ENCODE measurements at places on chromosomes 6 and 20.

DNA sequence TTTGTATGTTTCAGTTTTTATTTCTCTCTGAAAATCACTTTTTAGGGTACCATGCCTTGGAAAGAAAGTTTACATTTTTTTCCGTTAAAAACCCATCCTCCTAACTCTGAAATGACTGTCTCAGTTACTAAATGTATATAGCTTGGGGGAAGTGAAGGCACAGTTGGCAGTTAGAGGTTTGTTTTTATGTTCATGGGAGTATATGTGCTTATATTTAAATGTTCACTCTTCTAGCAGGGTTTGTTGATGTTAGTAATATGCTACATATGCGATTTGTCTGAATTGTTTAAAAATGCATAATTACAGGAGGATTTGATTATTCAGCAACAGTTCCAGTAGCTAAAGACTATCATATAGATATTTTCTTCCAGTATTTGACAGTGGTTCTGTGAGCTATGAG, 31.1 kb downstream of the CDKAL1 start:
- DNase-seq = no peak

GRCh38 chr20:59598625-59599310, 5.6 kb upstream of the PHACTR3 start:
- no peak for DNase-seq

DNA sequence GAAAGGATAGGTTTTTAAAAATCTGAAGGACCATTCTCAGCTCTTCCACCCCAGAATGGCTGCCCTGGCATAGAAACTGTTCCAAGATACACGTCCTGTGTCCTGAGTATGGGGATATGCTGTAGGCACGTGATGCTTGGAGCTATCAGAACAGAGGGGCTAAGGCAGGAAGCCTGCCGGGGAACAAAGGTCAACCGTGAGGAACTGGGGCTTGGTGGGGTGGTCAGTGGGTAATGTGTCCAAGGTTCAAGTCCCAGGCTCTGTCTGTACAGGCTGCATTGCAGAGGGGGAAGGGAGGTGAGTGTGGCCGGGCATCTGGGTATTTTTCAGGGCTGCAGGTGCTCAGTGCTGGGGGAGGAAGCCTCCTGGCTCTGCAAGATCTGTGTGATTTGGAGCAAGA, 479.6 kb upstream of the CHD6 start:
- no peak for DNase-seq

DNA sequence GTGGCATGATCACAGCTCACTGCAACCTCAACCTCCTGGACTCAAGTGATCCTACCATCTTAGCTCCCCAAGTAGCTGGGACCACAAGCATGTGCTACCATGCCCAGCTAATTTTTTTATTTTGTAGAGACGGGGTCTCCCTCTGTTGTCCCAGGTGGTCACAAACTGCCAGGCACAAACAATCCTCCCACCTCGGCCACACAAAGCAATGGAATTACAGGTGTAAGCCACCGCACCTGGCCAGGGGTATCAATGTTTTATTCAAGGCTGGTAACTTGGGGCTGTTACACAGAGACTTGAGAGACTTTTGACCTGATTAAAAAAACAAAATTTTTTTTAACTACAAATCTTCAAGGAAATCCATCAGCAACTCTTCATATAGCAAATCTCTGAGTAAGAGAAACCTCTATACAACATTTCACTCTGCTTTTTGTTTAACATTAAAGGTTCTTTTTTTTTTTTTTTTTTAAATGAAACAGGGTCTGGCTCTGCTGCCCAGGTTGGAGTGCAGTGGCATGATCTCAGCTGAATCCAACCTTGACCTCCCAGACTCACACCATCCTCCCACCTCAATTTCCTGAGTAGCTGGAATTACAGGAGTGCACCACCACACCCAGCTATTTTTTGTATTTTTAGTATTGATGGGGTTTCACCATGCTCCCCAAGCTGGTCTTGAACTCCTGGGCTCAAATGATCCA, 5.9 kb downstream of the EIF2S2 start:
- no peak for DNase-seq

GRCh38 chr20:9916761-9917160, 77.9 kb upstream of the PAK5 start:
- no peak for DNase-seq

DNA sequence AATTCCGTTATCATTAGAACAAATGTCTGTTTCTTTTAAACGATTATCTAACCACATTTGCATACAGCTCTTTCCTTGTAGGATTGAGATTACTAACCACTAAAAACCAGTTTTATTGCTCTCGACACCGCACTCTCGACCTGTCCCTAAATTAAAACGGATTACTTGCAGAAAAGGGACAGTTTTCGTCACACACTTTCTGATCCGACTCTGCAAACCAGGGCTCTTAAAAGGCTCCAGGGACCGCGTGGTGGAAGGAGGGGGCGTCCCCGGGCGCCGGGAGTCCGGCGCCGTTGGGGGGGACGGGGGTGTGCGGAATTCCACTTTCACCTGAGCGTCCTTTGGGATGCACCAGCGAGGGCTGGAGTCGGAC, 731 bp downstream of the MAK start:
- DNase-seq = no peak

- peak; percentile 28 for DNase-seq
Measured at GRCh38 chr20:11852811-11853210, 64.9 kb upstream of the BTBD3 start.

DNA sequence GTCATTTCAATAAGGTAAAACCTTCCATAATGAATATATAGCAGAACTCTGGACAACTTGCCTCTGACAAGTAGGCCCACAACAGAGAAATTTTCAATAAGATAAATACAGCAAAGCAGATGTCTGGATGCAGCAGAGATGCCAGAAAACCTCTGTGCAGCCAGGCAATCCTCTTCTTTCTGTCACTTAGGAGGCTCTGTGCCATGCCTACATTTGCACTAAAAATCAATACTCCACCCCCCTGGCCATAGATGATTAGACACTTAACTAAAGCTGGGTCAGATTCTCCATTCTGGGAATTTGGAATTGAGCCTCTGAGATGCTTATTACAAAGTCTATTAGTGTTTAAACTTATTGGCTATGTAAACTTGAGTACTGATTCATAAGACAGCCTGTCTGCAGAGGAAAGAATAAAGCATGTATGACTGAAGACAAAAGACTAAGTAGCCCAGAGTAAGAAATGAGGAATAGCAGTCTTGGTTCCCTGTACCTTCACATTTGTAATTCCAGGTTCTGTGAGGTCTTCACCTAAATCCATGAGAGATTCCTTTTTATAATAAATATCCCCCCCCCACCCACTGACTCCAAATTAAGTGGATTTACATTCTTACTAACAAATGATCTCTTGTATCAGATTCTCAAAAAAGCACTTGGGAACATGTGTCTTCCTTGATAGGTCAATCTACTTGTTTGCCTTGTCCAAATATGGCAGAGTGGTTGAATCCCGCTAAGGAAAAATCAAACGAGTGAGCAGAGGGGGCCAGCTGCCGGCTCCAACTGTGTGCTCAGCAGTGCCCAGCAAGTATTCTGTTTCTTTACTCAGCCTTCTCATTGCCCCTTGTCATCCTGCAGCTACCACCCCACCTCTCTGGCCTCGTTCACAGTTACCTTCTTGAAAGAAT, 20.4 kb downstream of the MAN1A1 start:
- no peak for DNase-seq

DNA sequence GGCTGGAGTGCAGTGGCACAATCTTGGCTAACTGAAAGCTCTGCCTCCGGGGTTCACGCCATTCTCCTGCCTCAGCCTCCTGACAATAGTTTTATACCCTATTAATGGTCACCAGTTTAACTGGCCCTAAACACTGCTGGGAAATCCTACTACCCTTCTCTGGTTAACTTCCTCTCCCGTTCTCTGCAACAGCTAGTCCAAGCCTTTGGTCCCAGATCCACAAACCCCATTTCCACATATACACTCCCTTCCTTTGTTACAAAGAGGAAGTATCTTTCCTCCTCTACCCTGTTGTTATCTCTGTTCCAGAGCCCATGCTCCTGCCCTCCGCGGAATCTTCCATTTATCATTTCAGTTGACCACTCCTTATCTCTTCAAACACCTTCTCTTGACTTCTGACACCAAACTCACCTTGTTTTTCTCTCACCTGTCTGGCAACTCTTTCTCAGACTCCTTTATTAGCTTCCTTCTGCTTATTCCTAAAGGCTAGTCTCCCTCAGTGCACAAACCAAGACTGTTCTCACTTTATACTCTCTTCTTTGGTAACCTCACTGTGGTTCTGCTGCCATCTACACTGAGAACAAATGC, 25.0 kb upstream of the TBC1D22B start:
- no peak for DNase-seq

- DNase-seq = no peak
Measured at GRCh38 chr20:52864916-52865605, 107.1 kb upstream of the TSHZ2 start.

DNA sequence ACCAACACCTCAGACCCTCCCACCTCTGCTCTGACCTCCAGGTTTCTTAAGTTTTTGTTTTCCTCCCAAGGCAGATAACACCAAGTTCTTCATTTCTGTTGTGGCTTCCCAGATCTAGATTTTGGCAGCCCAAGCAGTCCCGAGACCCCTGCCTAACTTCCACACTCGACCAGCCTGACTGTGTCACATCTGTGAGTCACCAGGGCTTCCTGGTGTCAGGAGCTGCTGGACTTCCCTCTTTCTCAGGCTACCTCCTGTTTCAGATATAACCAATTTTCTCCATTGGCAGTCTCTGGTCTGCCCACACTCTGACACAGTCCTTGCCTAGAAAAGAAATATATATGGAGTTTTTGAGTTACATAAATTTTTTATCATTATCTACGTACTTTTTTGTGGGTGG, 46.1 kb upstream of the CCN6 start:
- DNase-seq = no peak

GRCh38 chr20:1368448-1369199, 24.2 kb downstream of the FKBP1A start:
- DNase-seq = peak; percentile 73

GRCh38 chr20:21956591-21956990, 251.1 kb downstream of the PAX1 start:
- DNase-seq = no peak

DNA sequence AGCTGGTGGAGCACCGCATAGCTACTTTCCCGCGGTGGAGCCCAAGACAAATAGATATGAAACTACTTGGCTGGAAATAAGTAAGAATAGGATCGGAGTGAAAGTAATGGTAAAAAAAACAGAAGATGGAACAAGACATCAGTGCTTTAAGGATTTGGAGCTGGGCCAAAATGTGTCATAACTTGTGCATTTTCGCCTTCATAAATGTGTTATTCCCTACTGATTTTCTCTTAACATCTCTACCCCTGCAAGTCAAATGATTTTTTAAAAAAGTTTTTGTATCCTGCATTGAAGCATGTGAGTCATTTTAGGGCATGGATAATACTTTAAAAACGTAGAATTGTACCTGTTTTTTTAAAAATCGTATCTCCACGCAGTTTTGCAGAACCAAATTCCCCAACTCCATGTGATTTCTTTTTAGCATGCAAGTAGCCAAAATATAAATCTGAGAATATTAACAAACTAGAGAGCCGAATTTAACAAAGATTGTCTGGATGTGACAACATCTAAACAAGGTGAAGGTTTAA, 882 bp upstream of the FAM184A start:
- peak; percentile 44 for DNase-seq

GRCh38 chr6:122363769-122364483, 35.5 kb upstream of the HSF2 start:
- no peak for DNase-seq

DNA sequence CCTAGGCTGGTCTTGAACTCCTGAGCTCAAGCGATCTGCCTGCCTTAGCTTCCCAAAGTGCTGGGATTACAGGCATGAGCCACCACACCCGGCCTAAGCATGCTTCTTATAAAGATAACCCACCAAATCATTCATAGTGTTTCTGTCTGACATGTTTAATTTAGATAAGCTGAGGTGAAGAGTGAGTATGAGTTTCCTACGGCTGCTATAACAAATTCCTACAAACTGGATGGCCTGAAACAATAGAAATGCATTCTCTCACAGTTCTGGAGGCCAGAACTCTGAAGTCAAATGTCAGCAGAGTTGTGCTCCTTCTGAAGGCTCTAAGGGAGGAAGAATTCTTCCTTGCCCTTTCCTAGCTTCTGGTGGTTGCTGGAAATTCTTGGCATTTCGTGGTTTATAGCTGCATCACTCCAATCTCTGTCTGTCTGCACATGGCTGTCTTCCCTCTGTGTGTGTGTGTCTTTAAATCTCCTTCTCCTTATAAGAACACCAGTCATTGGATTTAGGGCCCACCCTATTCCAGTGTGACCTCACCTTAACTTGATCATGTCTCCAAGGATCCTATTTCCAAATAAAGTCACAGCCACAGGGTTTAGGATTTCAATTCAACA, 29.9 kb downstream of the MAPK13 start:
- peak; percentile 77 for DNase-seq

DNA sequence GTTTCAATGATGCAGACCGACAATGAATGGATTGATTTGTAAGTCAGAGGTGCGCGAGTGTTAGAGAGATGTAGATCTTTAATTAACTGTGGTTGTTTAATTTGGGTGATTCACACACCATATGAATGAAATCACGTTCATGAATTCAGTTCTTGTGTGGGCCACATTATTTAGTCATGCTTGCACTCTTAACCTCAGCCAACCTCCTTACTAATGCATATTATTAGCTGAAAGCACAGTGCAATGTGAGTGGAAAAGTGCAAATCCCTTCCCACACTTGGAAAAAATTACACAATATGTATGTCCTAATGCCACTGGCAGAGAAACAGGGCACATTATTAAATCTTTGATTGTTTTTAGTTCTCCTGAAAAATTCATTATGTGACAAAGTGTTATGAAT, 512.5 kb downstream of the BCKDHB start:
- DNase-seq = no peak

DNA sequence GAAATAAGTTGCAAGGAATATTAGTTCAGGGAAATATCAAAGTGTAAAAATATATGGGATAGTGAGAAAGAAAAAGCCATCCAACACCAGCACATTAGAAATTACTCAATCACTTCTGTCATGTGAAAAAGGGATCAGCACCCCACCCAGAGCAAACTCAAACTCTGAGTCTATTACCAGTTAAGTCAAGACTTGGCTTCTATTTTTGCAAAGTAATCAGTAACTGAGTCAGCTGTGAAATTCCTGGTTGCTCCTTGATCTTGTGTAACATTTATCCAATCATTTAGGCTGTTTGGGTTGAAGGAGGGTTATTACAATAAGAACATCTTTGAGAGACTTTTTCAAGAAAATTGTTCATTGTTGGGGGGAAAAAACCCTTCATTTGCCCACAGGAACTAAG, 51.2 kb downstream of the SLC22A23 start:
- DNase-seq = peak; percentile 50

- DNase-seq = no peak
Measured at GRCh38 chr20:3820901-3821727, 767 bp downstream of the AP5S1 start.

- DNase-seq = no peak
Measured at GRCh38 chr6:3402310-3403237, 54.3 kb downstream of the SLC22A23 start.

DNA sequence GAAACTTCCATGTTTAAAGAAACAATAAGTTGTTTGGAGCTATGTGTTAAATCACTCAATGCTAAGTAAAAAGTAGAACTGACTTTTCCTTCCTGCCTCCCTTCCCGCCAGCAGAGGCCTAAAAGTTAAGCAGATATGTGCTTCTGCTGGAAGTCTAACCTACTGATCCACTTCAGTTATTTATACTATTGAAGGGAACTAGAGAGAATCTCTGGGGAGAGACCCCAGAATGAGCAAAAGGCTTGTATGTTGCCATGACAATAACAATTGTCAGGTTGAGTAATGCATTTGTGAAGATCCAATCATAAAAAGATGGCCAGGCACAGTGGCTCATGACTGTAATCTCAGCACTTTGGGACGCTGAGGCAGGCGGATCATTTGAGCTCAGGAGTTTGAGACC, 24.7 kb downstream of the MGME1 start:
- no peak for DNase-seq

- DNase-seq = peak; percentile 78
Measured at GRCh38 chr6:168155193-168155592, 76.2 kb upstream of the FRMD1 start.

GRCh38 chr20:2302384-2303060, 6.7 kb downstream of the TGM3 start:
- DNase-seq = no peak
